ENCODE measurements at places on chromosomes 2 and 18.

GRCh38 chr2:240872317-240873097 is 3.9 kb downstream of the AGXT start:
- no peak for DNase-seq

- DNase-seq = no peak
Observed at GRCh38 chr2:105309147-105309545, 20.4 kb downstream of the TGFBRAP1 start.

- no peak for DNase-seq
Observed at GRCh38 chr2:136128905-136129304, 11.0 kb upstream of the CXCR4 start.

GRCh38 chr2:7513834-7514233 is 596.6 kb downstream of the RNF144A start:
- no peak for DNase-seq

- DNase-seq = no peak
Observed at GRCh38 chr18:40738321-40738880, 1216.6 kb upstream of the PIK3C3 start.

DNA sequence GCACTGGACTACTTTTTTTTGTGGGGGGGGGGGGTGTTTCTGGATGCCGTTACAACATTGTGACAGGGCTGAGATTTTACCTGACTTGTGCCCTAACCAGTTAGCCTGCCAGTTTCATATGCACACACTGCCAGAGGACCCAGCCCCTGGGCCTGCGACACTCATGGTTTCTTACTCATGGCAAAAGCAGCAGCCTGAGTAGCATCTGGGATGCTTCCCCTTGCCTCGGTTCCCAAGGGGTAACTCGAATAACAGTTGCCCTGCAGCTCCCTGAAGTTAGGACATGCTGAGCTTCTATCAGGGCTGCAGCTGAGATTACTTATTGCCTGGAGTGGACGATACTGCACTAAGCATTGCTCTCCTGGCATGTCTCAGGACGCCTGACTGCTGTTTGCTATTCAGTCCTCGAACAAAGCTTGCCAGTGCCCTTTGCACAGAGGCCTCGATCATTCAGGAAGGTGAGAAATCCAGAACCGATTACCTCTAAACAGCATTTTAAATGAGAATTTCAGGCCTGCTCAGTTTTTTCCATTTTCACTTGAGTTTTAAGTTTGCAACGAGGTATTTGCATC is 47.9 kb downstream of the TRPM8 start:
- no peak for DNase-seq

DNA sequence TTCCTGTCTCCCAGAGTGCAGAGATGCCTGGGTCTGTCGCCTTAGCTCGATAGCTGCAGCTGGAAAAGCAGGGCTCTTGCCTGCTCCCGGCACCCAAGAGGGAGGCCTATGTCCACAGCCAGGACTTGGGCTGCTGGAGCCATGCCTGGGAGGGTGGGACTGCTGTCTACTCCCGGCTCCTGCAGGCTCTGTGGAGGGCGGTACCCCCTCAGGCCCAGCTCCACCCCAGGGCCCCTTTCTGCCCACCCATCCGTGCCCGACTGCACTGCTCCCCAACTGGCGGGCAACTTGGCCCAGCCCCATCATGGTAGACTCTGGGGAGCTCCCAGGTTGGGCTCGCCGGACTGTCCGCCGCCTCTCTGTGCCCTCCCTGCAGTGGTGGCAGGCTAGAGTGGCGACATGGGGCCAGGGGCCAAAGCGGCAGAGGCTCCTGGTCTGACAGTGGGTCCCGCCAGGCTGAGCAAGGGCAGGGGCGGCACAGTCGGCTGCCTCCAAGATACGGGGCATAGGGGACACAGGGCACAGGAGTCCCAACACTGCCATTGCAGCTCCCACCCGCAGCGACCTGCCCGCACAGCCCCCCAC is 901.0 kb downstream of the CCDC85A start:
- no peak for DNase-seq

- DNase-seq = no peak
Observed at GRCh38 chr18:36372903-36373311, 75.4 kb downstream of the FHOD3 start.

DNA sequence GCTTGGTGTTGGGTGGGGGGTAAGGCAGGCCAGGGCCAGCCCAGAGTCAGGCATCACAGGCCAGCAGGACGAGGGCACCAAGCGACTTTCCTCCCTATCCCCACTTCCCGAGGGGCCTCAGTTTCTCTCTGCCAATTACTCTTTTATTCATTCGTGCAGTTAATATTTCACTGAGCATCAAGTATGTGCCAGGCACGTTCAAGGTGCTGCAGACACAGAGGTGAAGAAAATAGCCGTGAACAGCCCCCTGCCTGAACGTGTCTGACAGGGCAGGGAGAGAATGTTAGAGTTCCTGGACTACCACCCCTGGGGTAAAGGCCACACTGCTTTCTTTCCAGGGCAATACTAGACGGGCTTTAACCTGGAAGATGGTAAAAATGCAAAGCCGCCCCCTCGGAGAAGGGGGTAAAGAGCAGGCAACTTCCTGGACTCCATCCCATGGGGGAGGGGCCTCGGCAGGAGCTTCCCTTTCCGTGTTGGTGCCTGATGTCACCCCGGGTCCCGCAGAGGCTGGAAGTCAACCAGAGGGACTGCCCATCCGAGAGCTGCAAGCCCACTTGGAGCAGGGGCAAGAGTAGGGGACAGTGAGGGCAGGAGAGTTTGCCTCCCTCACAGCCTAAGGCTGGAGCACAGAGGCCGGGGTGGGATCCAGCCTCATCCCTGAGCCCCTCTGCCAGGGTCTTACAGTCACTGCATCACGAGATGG is 47.1 kb downstream of the CENPO start:
- DNase-seq = no peak

- no peak for DNase-seq
Observed at GRCh38 chr2:222307143-222307756, 8.5 kb upstream of the PAX3 start.

DNA sequence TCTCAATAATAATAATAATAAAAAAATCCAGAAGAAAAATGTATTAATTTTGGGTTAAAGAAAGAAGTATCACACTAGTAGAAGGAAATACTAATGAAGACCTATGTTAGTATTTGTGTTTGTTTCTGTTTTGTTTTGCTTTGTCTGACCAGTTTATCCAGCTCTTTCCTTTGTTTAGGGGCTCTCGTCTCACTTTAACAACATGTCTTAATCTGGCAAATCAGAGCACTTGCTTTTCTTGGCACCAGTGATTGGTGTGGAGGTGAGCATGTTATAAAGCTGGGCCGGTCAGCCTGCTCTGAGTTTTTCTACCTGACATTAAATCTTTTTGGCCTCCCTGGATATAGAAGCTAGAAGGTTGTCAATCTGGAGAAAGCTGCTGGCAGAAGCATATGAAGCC is 15.1 kb upstream of the MEX3C start:
- DNase-seq = no peak

GRCh38 chr2:6446938-6447608 is 418.6 kb downstream of the CMPK2 start:
- no peak for DNase-seq

- DNase-seq = no peak
Observed at GRCh38 chr2:118403658-118404451, 315.6 kb downstream of the INSIG2 start.

- DNase-seq = peak; percentile 55
Observed at GRCh38 chr18:27711382-27711781, 465.5 kb downstream of the CDH2 start.

DNA sequence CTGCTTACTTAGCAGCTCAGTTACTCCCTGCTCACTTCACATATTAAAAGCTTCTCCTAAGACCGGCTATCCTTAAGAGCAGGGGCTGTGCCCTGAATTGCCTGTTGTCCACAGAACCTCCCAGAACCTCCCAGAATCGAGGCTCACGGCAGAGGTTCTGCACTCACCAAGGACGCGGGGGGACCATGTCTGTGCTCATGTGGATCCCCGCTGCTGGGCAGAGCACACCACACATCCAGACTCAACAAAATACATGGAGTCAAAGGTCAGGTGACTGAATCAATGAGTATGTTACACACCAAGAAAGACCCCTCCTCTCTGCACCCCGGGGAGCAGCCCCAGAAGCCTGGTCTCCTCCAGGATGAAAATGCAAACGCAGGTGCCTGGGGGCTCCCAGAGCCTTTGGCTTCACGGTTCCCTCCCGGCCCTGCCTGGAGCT is 149.0 kb downstream of the MBP start:
- no peak for DNase-seq

- no peak for DNase-seq
Observed at GRCh38 chr2:197054437-197054836, 127.9 kb upstream of the PGAP1 start.

DNA sequence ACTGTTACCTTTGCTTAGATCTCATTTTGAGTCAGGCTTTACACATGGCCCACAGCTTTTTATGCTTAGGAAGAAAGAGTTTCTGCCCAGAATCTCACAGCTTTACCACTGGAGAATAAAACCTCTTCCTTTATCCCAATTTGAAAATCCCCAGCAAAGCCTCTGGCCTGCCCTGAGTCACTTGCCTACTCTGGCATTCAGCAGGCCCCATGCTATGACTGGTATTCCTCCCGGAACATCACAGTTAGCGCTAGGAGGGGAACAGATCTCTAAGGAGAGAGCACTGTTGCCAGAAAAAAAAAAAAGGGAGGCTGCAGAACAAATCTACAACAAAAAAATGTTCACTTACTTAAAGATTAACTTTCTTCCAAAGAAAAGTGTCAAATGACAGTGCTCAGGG is 152.9 kb upstream of the DNMT3A start:
- DNase-seq = no peak

- no peak for DNase-seq
Observed at GRCh38 chr2:167863377-167863776, 384.0 kb downstream of the STK39 start.
